ENCODE measurements at places on chromosomes 6 and 20.
A peak's percentile ranks its signal among the peaks of the same experiment; 100 is the strongest.

- DNase-seq, result no peak
Measured at GRCh38 chr6:22808466-22808865, 239.1 kb downstream of the HDGFL1 start.

DNA sequence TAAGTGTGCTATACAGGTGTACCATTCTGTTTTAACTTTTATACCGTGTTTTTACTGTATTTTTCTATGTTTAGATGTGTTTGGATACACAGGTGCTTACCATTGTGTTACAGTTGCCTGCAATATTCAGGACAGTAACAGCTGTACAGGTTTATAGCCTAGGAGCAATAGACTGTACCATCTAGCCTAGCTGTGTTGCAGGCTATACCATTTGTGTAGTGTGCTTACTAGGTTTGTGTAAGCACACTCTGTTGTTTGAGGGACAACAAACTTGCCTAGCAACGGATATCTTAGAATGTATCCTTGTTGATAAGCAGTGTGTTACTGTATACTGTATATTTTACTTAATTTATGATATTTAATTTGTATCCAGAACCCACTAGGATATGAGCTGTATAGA lies 35.2 kb downstream of the ADGB start:
- DNase-seq, result no peak

DNA sequence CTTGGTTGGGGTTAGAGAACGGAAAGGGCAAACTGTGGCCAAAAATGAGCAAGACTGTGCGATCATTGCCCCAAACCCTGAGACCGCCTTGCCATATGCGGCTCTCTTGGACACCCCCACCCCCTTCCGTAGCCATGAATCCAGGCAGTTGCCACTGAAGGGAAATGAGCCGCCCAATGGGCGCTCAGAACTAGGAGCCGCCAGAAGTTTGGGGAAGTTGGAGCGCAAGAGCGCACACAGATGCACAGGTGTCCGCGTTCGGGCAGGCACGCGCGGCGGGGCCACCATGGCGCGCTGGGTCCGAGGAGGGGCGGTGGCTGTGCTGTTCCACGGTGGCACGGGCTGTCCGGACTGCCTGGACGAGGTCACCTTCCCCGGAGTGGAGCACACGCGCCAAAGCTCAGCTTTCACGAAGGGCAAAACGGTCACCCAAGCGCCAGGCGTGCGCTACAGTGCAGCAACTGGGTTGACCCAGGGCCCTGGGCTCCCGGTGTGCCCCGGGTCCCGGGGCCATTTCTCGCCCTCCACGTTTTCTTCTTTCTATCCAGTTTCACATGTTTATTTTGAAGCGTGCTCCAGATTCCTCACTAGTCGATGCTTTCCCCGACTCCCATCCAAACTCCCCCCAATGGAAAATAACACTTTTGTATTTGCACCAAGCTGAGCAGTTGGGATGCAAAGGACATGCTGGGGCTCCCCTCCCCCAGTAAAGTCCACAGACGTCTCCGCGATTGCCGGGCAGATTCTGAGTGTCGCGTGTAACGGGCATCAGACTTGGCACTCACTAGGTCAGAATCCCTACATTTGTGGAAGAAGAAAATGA lies 906 bp upstream of the PDE10A start:
- peak; percentile 4 for DNase-seq

DNA sequence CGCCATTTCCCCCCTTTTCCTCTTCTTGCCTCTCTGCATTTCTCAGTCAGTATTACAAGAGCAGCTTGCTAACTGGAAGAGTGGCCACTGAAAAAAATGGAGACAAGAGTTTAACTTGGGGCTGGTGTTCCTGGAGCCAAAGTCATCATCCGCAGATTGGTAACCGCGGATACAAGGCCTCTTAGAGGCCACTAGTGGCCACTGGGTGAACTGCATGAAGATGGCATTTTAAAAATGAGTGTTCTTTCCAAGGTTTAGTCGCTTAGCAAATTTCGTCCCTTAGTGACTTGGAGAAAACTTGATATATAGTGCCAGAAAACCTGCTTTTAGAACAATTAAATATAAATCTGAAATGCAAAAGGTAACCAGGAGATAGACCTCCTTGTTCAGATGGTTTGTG lies 4.8 kb downstream of the F13A1 start:
- peak; percentile 45 for DNase-seq

GRCh38 chr20:40895182-40895581 lies 133.4 kb upstream of the TOP1 start:
- DNase-seq, result no peak

GRCh38 chr6:106027758-106028157 lies 58.4 kb upstream of the PRDM1 start:
- no peak for DNase-seq

GRCh38 chr6:81772741-81773140 lies 20.3 kb upstream of the TENT5A start:
- DNase-seq, result peak; percentile 56
